ENCODE measurements at places on chromosomes 16 and 17. TPM values are rescaled to one million over a fixed set of nuclear protein-coding genes. Genes with fewer than 3 reads are reported as not detected.

Gene PTX4
- 0.20 TPM for total RNA-seq

Gene CD68
- total RNA-seq = 2.4 TPM

Gene EVI2B
- 25.1 TPM for total RNA-seq

Gene MSLN
- total RNA-seq = not detected

Gene ACSM2B
- not detected for total RNA-seq

Gene MIEF2
- total RNA-seq = 5.8 TPM

Gene CCL1
- total RNA-seq = 264 TPM

Gene GRB7
- total RNA-seq = 0.64 TPM

Gene CLEC10A
- not detected for total RNA-seq

Gene SLC43A2
- total RNA-seq = 1.7 TPM

Gene TBC1D3K
- total RNA-seq = not detected

GRCh38 chr17:71741836-71742235 lies 379.0 kb upstream of the SOX9 start:
- DNase-seq = no peak

GRCh38 chr17:75260641-75261335 lies 618 bp downstream of the GGA3 start:
- DNase-seq = no peak

- DNase-seq = no peak
These were observed 291.2 kb upstream of the SALL1 start for GRCh38 chr16:51442141-51442870.

- DNase-seq = no peak
These were observed 18.3 kb downstream of the TPSG1 start for GRCh38 chr16:1206786-1207185.

GRCh38 chr16:71540-72401 lies 660 bp downstream of the RHBDF1 start:
- no peak for DNase-seq

GRCh38 chr17:71033336-71033735 lies 864.0 kb downstream of the KCNJ2 start:
- DNase-seq = no peak

DNA sequence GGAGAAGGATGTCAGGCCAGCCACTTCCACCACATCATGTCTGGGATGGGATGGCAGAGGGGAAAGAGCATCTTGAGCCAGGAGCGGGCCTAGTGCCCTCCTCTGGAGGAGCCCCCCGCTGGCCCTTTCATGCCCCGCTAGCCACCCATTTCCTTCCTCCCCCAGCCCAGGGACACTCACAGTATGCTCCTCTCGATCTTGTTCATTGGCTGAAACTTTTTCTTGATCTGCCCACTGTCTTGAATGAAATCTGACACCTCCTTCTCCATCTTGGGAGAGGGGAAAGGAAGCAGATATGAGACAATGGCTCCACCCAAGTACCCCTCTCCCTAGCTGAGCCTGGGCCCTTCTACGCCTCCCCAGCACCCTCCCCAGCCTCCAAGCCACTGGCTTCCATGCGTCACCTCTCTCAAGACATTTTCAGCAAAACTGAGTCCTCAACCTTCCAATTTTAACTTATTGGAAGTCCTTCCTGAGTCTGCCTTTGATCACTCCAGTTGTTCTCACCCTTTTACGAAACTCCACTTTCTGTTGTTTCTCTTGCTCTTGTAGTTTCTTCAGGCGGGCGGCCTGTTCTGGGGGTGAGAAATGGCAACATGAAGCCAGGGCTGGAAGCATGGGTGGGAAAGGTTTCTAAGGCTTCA lies 7.2 kb downstream of the SPAG7 start:
- DNase-seq = no peak

DNA sequence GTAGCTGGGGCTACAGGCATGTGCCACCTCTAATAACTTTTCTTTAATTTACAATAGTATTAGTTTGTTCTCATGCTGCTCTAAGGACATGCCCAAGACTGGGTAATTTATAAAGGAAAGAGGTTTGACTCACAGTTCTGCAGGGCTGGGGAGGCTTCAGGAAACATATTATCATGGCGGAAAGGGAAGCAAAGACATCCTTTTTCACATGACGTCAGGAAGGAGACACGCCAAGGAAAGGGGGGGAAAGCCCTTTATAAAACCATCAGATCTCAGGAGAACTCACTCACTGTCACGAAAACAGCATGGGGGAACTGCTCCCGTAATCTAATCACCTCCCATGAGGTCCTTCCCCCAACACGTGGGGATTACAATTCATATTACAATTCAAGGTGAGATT lies 18.3 kb downstream of the IL4R start:
- no peak for DNase-seq

- no peak for DNase-seq
These were observed 615.6 kb downstream of the MAF start for GRCh38 chr16:78984887-78985464.

- no peak for DNase-seq
These were observed 6.1 kb downstream of the OR1A1 start for GRCh38 chr17:3213587-3213986.

DNA sequence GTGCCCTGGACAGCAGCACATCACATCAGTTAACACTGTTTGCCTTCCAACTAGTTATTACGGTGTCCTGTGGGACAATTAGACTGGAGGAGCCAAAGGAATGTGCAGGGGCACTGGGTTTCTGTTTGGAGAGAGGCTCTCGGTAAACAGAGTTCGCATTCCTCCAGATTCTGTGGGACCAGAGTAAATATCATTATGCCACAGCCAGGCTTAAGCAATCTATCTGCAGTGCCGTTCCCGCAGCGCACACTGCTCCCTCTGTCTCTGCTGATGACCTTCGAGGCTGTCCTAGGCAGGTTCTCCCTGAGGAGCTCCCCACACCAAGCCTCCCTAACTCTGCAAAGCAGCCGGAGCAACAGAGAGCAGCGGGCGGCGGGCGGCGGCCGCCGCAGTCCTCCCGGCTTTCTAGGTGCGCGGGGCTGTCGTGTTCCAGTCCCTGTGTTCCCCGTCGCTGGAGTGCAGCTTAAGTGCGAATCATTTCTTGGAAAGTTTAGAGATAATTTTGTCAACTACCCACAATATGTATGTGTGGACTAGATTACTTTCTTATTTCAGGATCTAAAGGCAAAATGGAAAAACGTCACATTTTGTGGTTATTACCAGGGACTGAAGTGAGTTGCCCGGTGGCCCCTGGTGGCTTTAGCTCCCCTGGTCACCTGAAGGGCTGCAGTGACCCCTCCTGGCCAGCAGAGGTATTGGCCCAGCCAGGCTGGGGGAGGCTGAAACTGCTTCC lies 43.3 kb downstream of the PGS1 start:
- DNase-seq = peak; percentile 63

- no peak for DNase-seq
These were observed 21.6 kb downstream of the UBALD1 start for GRCh38 chr16:4593086-4593485.

DNA sequence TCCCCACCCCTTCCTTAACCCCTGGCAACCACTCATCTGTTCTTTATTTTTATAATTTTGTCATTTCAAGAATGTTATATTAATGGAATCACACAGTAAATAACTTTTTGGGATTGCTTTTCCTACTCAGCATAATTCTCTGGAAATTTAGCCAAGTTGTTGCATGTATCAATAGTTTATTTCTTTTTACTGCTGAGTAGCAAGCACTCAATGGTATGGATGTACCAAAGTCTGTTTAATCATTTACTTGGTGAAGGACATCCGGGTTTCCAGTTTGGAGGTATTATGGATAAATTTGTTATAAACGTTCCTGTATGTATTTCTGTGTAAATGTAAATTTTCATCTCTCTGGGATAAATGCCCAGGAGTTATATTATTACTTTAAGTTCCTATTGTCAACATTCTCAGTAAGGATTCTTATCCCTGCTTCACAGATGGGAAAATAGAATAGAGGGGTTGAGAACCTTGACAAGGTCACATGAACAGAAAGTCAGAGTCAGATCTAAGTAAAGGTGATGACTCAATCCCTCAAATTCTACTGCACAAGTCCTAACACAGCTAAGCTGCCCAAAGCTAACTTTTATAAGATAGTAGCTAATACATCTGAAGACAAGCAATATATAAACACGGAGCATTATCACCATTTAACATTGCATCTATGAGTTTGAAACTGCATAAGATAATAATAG lies 62.4 kb upstream of the MTMR4 start:
- DNase-seq = no peak

GRCh38 chr16:86951831-86952598 lies 365.2 kb downstream of the C16orf95 start:
- no peak for DNase-seq

GRCh38 chr16:69651217-69651616 lies 75.1 kb downstream of the NQO1 start:
- no peak for DNase-seq

DNA sequence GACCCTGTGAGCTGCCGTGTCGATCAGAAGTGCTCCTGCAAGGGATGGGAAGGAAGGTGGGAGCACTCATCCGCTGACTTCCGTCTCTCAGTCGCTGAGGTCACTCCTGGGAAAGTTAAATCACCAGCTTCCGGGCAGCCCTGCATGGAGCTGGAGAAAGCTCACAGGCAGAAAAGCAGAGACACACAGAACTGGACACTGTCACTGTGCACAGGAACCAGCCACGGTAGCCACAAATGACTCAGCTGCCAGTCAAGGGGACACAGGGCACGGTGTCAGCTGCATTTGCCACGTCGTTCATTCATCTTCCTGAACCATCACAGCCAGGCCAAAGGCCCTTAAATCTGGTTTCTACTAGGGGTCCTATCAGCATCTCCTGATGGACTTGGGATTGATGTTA lies 226.4 kb upstream of the PSMD7 start:
- DNase-seq = no peak
